ENCODE measurements at places on chromosomes 2 and 18.

DNA sequence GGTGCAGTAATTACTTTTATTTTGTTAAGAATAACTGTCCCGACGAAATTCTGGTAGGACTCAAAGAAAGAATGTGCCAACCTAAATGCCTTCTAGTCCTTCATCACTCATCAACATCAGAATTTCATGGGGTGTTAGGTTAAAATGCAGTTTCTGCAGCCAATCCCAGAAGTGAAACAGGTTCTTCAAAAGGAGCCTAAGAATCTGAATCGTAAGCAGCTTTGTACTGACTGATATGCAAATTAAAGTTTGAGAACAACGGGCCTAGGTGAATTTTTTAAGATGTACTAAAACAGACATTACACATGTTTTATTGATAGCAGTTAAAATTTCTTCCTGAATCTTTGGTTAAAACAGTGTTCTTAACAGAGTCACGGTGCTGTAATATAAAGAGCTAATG, 140.3 kb upstream of the ZC3H15 start:
- DNase-seq, result no peak

DNA sequence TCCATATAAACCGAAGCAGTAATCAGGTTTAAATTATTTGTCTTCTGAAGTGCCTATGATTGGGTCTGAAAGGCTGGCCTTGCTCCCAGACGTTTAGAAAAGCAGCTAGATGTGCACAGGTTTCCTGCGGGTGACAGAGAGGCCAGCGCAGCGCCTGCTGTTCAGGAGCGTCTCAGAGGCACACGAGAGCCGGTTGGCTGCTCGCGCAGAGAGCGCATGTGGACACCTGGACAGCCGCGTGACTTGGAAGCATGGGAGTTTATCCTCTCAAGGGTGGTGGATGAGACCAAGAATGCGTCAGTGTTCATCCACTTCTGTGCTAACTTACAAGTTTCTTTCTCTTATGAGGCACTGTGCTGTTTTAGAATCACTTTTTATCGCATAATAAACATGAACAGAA, 303.7 kb downstream of the PTGR3 start:
- DNase-seq, result no peak

- no peak for DNase-seq
Observed at GRCh38 chr2:14304326-14304725, 328.2 kb upstream of the LRATD1 start.

GRCh38 chr2:134193006-134193405, 60.9 kb upstream of the MGAT5 start:
- peak; percentile 72 for DNase-seq

DNA sequence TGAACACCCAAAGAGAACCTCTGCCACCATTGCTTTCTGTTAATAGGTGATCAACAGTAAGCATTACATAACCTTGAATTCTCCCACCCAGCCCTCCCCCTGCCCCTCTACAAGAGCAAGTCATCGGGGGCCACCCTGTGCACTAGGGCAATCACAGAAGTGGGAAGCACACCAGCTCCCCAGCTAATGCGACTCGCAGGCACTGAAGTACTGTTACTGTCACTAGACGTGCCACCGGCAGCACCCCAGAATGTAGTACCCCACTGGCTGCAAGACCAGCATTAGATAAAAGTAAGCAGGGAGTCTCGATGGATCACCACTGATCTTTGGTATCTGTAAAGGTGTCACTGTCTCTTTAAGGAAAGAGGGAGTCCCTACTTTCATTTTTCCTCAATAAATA, 167.6 kb downstream of the FAM210A start:
- no peak for DNase-seq
